ENCODE measurements at places on chromosomes 2 and 18.

DNA sequence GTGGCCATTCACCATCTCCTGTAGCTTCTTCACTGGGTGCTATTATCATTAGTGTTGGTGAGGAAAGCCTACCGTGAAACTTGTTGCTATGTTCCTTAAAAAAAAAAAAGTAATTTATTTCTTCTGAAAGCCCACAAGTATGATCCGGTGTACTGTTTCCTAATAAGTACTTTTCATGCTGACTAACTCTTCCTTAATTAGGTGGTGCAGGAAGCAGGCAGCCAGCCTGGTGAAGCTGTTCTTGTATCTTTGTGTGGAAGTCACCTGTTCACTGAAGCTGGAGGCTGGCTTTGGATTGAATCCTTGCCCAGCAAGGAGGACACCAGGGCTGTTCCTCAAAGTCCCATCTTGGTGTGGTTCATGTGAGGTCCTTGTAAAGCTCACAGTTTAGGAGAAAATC lies 321.7 kb upstream of the THSD7B start:
- no peak for DNase-seq

DNA sequence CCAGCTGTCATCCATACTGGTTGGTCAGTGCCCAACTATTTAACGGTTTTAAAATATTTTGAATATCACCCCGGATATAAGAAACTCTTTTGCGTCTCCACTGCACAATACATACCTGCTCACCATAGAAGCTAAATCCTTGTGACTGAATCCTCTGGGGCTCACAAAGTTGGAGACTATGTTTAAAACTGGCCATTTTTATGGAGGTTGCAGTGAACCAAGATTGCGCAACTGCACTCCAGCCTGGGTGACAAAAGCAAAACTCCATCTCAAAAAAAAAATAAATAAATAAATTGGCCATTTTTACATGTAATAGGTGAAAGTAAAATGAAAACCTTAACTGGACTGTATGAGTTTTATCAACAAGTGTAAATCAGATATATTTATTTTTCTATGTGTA lies 55.6 kb upstream of the TMEM17 start:
- DNase-seq: no peak

DNA sequence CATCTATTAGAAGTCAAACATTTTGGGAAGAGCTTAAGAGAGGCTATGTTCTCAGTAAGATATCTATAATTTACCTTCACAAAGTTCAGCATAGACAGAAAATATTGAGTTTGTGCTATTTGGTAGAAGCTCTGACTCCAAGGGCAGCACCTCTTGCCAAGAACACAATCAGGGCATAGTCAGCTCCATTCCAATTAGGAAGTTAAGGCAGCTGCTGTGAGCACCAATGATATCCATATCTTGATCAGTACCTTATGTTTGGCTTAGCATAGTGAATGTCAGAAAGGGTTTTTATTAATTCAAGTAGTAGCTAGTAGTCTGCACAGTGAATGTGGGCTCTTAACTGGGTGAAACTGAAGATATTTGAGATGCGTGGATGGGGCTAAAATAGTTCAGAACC lies 86.4 kb upstream of the SPRED2 start:
- DNase-seq: no peak

- no peak for DNase-seq
Measured at GRCh38 chr2:142858961-142859360, 18.5 kb upstream of the KYNU start.

DNA sequence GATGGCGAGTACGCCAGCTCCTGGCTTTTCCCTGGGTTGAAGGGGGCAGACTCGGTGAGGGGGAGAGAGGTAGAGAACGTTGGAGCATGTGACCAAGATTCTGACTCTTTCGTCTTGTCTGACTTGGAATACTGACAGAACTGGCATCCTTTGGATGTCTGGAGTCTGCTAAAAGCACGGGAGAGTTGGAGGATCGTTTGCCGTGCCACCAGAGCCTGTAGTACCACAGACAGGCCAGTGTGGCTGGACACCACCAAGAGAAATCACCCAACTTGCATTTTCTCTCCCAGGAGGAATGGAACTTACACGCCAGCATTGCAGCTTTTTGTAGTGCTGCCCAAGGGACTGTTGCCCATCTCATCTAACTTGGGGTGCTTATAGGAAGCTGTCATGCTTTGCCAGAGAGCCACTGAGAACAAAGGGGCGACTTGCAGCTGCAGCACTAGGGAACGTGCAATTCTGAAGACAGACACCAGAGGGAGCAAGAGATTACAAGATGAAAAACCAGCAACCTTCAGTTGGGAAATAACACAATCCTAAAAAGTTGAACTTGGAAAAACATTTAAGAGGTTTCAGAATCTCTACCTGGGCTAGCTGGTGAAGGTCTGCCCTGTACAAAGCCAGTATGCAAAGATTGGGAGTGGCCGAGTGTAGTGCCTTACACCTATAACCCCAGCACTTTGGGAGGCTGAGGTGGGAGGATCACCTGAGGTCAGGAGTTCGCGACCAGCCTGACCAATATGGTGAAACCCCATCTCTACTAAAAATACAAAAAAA lies 24.1 kb downstream of the PSMG2 start:
- DNase-seq: peak; percentile 37

DNA sequence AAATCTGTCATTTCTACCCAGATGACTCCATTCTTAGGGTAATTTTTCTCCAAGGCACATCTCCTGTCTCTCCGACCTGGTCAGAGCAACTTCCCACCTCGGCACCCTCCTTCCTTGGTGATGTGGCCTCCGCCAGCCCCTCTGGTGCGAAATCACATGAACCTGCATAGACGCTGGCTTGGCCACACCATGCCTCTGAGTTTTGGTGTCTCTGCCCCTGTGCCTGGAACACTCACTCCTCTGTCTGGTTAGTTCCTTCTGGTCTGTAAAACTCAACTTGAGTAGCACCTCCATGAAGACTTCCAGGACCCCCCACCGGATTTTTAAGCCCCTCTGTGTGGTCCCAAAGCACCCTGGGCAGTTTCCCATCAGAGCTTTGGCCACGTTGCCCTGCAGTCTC lies 83.2 kb upstream of the OTOS start:
- DNase-seq: no peak

Measured in occipital lobe (tissue), 3 donors.